ENCODE measurements at places on chromosomes 5 and 9. TPM values are rescaled to one million over a fixed set of nuclear protein-coding genes. Genes with fewer than 3 reads are reported as not detected.

DNA sequence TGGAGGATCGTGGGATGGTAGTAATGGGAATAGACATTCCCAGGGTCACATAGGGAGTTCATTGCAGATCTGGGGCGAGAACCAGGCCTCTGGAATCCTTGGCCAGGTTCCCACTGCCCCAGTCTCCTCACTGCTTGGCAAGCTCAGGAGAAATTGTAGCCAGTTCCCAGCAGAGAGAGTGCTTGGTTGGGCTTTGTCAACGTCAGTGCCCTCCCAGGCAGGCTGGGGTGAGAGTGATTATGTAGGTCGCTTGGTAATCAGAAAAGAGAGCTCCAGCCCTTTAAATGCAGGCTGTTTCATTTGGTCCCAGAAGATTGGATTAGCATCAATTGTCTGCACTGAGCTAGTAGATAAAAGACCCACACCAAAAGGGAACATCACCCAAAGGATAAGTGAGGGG is 51.8 kb upstream of the GALNT10 start:
- peak; percentile 22 for DNase-seq

- DNase-seq: no peak
These were observed 20.7 kb upstream of the XPA start for GRCh38 chr9:97717866-97718265.

Gene MYMK
- not detected for total RNA-seq

Gene AGTPBP1
- total RNA-seq: 144 TPM

Data from cerebellum (tissue), 4 donors.